Stimulated activated CD4-positive, alpha-beta T cell treated with anti-CD3 and anti-CD28 coated beads, Interleukin-4, amount 100 ng/mL, for 1 hour (primary cell): ENCODE measurements at places on chromosomes 7 and 10.

- no peak for DNase-seq
Observed at GRCh38 chr10:95406651-95407280, 116.0 kb upstream of the PDLIM1 start.

DNA sequence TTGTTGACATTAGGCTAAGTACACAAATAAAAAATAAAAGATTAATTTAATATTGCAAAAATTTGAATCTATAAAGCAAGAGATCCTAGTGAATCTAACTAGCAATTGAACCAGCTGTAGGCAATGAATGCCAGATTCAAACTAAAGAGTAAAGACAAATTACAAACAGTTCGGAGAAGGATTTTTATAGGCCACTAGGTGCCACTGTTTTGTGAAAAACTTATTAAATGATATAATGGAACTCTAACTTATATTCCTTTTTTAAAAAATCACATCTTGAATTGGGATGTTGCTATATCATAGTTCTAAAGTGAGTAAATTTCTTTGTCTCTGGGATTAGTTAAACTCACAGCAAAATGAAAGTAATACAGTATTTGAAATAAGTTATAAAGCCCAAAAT lies 39.1 kb upstream of the GNAI1 start:
- DNase-seq, result no peak

DNA sequence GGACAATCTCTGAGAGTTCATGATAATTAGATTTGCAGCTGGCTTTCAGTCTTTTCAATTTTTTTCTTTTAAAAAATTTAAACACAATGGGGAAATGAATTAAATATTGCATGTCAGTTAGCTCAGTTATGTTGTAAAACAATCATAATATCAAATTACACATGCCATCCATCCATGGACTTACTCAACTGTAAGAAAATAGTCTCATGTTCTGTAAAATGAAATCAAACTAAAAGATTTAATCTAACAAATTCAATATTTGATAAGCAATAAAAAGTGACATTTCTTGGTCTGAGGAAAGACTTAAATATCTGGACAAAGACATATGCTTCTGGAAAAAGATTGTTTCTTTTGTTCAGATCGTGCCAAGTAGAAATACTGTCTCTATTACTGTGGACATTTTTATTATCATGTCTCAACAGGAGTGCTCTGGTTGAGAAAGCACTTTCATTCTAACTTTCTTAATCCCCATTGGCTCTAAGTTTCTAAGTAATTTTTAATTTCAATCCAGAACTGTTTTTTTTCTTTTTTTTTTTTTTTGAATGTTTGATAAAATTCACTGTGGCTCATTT lies 179.2 kb upstream of the FAM3C start:
- DNase-seq, result no peak

DNA sequence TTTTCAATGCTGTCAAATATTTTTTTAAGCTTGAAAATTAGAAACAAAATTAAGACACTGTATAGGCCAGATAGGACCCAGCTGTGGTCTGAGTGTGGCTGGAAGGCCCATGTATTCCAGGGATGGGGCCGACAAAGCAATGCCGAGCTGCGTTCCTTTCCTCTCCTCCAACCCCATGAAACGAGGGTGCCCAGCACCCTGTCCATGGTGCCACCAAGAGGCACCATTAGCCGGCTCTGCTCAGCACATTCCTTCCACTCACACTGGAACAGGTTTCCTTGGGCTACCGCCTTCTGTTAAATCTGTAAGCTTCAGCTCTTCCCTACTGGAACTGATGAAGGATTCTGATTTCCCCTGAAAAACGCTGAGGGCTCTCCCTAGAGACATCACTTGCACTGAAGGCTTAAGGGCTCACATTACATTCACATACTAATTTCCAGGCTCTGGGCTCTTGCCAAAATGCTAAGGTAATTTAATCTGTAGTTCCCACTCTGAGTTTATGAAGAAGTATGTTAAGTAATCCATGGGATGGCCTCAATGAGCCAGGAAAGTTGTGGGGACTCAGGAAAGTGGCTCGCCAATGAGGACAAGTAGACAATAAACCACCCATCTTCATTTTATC lies 73.7 kb upstream of the CAMK2B start:
- DNase-seq, result no peak

- no peak for DNase-seq
Observed at GRCh38 chr7:137434946-137435345, 91.4 kb upstream of the PTN start.

- no peak for DNase-seq
Observed at GRCh38 chr7:27606270-27607209, 56.1 kb downstream of the HIBADH start.
